ENCODE measurements at places on chromosomes 12 and 14.

GRCh38 chr12:78562368-78563205 lies 302.0 kb upstream of the SYT1 start:
- H3K36me3 ChIP-seq: no peaks in the 10 kb centered on the region
- no peak for DNase-seq

- peak overlapping the region; percentile 69 for H3K4me3 ChIP-seq
- DNase-seq: no peak
- peaks cover 8% of the 10 kb centered on the region for H3K36me3 ChIP-seq
- H3K27me3 ChIP-seq: no peaks in the 10 kb centered on the region
- peaks cover 15% of the 10 kb centered on the region for H3K4me1 ChIP-seq
- H3K27ac ChIP-seq: no peak overlapping the region
Observed at GRCh38 chr14:24115422-24116127, 826 bp upstream of the NRL start.

DNA sequence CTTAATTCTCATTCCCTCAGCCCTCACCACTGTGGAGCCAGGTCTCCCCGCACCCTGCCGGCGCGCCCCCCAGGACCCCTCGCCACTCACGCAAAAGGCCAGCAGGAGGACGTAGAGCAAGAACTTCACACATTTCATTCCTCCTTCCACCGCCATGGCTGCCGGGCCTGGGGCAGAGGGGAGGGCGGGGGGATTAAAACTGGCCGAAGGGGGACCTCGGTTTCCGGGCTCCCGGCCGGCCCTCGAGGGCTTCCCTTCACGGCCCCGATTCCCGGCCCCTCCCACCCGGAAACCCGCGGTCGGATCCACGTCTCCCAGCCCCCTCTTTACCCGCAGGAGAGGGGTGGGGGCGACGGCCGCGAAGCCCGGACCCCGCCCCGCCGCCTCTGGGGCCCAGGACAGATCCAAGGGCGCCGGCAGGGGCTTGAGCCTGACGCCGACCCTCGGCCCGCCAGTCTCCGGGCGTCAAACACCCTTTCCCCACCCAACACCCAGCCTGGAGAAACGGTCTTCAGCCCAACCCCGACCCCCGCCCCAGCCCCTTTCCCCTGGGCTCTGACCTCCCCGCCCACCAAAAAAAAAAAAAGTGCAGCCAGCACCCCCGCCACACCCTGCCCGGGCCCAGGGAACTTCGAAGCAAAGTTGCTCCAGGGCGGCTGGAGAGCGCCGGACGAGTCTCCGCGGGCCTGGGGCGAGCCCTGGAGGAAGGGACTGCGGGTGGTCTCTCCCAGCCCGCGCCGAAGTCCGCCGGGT lies 447 bp downstream of the CD63 start:
- peaks cover 30% of the 10 kb centered on the region for H3K4me1 ChIP-seq
- no peaks in the 10 kb centered on the region for H3K27me3 ChIP-seq
- H3K27ac ChIP-seq: peak overlapping the region; percentile 84
- H3K4me3 ChIP-seq: peak overlapping the region; percentile 100
- H3K36me3 ChIP-seq: peaks cover 11% of the 10 kb centered on the region

DNA sequence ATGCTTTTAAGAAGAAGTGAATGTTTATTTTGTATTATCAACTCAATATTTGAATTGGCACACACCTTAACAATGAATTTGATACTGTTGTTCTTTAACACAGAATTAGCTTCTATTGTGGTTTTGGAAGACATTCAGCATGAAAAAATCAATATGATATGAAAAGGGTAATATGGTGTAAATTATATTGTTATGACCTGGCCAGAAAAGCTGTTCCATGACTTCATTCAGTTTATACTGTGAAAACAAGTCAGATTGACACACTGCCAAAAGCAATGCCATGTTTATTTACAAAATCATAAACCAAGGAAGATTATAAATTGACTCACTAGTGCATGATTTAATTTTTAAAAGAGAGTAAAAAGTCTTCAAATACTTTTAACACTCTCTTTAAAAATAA lies 851.4 kb upstream of the SEL1L start:
- no peaks in the 10 kb centered on the region for H3K36me3 ChIP-seq
- H3K4me3 ChIP-seq: no peak overlapping the region
- H3K4me1 ChIP-seq: no peaks in the 10 kb centered on the region
- DNase-seq: no peak
- H3K27me3 ChIP-seq: no peaks in the 10 kb centered on the region

DNA sequence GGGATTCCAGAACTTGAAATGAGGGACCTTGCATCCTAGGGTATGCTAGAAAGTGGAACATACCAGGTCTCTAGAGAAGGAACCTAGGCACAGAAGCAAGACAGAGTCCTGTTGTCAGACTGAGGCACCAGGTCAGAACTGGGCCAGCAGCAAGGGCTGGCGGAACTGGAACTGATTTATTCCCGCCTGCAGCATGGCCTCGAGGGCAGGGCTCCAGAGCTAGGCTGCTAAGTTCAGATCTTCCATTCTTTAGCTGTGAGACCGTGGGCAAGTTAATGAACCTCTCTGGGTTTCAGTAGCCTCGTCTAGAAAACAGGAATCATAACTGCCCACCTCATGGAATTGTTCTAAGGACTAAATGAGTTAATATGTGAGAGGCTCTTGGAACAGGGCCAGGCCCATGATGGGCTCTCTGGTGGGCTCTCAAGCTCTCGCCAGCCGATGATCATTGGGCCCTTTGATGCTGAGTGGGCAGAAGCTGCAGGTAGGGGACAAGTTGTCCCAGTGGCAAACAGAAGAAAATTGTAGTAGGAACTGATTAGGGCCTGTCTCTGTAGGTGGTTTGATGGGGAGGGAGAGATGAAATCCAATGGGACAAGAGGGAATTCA lies 199.8 kb downstream of the ZFP36L1 start:
- no peak overlapping the region for H3K4me3 ChIP-seq
- peaks cover 27% of the 10 kb centered on the region for H3K4me1 ChIP-seq
- H3K27me3 ChIP-seq: no peaks in the 10 kb centered on the region
- no peaks in the 10 kb centered on the region for H3K36me3 ChIP-seq
- H3K27ac ChIP-seq: no peak overlapping the region

DNA sequence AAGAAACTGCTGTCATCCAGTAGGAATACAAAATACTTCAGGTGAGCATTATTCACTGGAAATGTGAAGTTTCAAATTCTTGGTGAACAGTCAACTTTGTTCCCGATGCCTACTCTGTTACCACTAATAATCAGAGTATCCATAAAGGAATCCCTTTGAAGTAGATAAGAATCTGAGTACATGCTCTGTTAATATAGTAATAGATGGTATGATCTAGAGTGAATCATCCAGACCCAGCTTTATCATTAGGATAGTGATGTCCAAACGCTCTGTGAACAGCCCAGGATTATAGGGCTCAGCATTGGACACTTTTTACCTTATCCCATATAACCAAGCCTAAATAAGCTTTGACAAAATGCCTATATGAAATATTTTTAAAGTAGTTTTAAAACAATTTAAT lies 33.3 kb downstream of the PPP2R3C start:
- no peaks in the 10 kb centered on the region for H3K36me3 ChIP-seq
- no peak for DNase-seq
- H3K4me1 ChIP-seq: no peaks in the 10 kb centered on the region

GRCh38 chr12:108665608-108666202 lies 32.0 kb upstream of the SELPLG start:
- peak overlapping the region; percentile 51 for H3K27ac ChIP-seq
- H3K27me3 ChIP-seq: no peaks in the 10 kb centered on the region
- no peak for DNase-seq
- H3K4me1 ChIP-seq: peaks cover 7% of the 10 kb centered on the region
- no peak overlapping the region for H3K4me3 ChIP-seq

DNA sequence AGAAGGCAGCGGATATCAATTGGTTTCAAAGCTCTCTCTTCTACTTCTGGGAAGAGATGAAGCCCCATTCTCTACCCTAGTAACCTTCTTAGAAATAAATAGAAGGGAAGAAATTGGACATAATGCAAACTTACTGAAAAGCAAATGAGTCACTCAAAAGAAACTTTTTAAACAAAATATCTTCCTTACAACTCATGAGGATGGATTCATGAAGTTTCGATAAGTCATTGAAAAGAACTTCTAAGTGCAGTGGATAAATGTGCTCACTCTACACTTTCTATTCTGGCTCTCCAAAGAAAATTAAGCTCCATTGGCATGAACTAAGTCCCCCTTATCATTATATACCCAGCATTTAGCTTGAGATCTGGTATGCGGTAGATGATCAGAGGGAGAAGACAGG lies 899.5 kb downstream of the RPS29 start:
- no peaks in the 10 kb centered on the region for H3K27me3 ChIP-seq
- H3K27ac ChIP-seq: no peak overlapping the region

GRCh38 chr14:101857226-101857625 lies 95.7 kb downstream of the PPP2R5C start:
- no peaks in the 10 kb centered on the region for H3K27me3 ChIP-seq
- H3K36me3 ChIP-seq: peaks cover 16% of the 10 kb centered on the region
- H3K4me3 ChIP-seq: no peak overlapping the region
- no peak for DNase-seq
- no peak overlapping the region for H3K27ac ChIP-seq
- no peaks in the 10 kb centered on the region for H3K4me1 ChIP-seq

DNA sequence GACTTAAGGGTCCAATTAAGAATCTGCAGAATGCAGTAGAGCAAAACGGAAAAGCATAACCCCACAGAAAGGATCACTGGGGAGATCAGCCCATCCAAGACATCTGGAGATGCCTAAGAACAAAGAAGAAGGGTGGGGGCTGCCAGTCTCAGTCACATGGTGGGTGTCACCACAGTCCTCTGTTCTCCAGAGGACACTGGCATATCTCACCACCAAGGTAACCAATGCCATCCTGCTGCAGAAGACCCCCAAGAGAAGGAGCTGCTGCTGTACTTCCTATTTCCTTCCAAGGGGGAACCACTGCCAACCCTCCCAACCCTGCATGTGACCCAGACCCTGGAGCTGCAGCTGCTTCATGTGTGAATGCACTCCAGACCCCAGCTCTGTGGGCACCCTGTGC lies 91.2 kb downstream of the PTGER2 start:
- 0 out of 2 replicates have a peak, but pooled peaks cover 8% of the 10 kb centered on the region for H3K27me3 ChIP-seq
- DNase-seq: no peak
- H3K36me3 ChIP-seq: no peaks in the 10 kb centered on the region
- no peak overlapping the region for H3K4me3 ChIP-seq
- H3K4me1 ChIP-seq: no peaks in the 10 kb centered on the region

- no peak for DNase-seq
Observed at GRCh38 chr14:74144789-74145188, 60.0 kb downstream of the LIN52 start.

DNA sequence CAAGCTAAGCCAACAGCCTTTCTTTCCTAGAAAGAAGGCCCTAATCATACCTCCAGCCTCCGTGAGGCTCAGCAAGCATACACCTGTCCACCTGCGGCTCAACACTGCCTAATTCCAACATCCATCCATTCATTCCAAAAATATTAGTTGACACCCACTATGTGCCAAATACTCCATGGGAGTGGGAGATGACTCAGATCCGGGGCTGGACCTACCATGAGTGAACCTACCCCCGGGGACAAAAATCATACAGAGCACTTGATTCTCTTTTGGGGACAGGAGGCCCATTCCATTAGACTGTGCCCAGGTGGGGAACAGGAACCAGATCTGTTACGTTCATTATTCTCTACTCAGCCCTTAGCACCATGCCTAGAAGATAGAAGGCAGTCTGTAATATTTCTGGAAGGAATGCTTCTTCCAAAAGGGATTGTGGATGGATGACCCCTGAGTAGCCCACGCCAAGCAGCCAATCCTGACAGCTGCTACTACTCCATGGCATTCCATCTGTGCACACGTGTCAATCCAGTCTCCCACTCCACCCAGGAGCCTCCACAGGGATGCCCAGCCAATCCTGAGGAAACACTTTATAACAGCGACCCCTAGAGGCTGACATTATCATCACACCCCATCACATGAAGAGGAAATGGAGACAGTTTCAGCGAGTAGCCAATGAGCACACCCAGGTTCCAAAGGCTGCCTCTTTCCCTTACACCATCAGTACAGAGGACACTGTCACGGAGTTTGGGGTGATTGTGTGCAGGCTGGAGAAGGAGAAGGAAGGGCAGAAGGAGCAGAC lies 170.7 kb downstream of the ESRRB start:
- H3K27me3 ChIP-seq: peaks cover 94% of the 10 kb centered on the region
- H3K4me1 ChIP-seq: no peaks in the 10 kb centered on the region
- H3K36me3 ChIP-seq: no peaks in the 10 kb centered on the region
- H3K4me3 ChIP-seq: no peak overlapping the region

GRCh38 chr12:87311206-87311605 lies 718.0 kb downstream of the C12orf50 start:
- no peaks in the 10 kb centered on the region for H3K4me1 ChIP-seq
- no peak overlapping the region for H3K27ac ChIP-seq
- H3K4me3 ChIP-seq: no peak overlapping the region
- H3K36me3 ChIP-seq: no peaks in the 10 kb centered on the region
- no peak for DNase-seq

GRCh38 chr14:50778721-50779483 lies 52.1 kb downstream of the NIN start:
- H3K4me3 ChIP-seq: no peak overlapping the region
- H3K36me3 ChIP-seq: no peaks in the 10 kb centered on the region
- no peak for DNase-seq
- no peak overlapping the region for H3K27ac ChIP-seq
- H3K4me1 ChIP-seq: peaks cover 19% of the 10 kb centered on the region

DNA sequence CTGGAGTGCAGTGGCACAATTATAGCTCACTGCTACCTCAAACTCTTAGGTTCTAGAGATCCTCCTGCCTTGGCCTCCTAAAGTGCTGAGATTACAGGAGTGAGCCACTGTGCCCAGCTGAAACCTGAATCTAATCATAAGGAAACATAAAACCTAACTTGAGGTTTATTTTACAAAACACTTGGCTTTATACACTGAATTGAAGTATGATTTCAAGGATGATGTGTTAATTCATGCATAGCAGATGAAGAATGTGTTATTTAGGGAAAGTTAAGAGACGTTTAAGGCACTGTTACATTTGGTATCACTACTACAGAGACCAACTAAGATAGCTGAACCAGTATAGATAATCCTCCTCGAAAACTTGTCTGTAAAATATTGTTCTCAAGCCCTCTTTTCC lies 6.4 kb downstream of the DICER1 start:
- H3K27ac ChIP-seq: no peak overlapping the region
- H3K27me3 ChIP-seq: no peaks in the 10 kb centered on the region
- H3K4me1 ChIP-seq: peaks cover 7% of the 10 kb centered on the region
- no peaks in the 10 kb centered on the region for H3K36me3 ChIP-seq

DNA sequence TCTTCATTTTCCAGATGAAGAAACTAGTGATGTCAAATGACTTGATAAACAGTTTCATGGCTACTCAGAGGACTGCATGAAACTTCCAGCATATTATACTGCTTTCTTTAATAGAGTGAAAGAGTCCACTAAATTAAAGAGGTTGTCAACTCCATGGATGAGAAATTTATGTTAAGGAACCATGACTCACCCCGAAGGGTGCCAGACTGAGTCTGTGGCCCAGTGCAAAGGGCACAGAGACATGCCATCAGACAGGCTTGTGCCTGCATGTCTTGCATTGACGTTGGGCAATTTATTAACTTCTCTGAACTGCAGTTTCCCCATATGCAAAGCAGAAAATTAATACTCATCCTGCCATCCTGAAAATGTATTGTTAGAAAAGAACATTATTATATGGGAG lies 382.4 kb downstream of the APAF1 start:
- no peaks in the 10 kb centered on the region for H3K27me3 ChIP-seq
- no peak overlapping the region for H3K4me3 ChIP-seq
- H3K27ac ChIP-seq: no peak overlapping the region
- no peak for DNase-seq
- H3K4me1 ChIP-seq: no peaks in the 10 kb centered on the region
